Activated CD4-positive, CD25-positive, alpha-beta regulatory T cell treated with anti-CD3 and anti-CD28 coated beads, Interleukin-2, amount 50 U/mL, for 72 hours (primary cell): ENCODE measurements at places on chromosomes 6 and 20.

GRCh38 chr6:94278146-94278545, 858.8 kb upstream of the EPHA7 start:
- DNase-seq: no peak

- no peak for DNase-seq
Observed at GRCh38 chr6:49855221-49855620, 11.1 kb downstream of the CRISP1 start.

GRCh38 chr6:16301511-16301910, 63.1 kb downstream of the GMPR start:
- DNase-seq: no peak

DNA sequence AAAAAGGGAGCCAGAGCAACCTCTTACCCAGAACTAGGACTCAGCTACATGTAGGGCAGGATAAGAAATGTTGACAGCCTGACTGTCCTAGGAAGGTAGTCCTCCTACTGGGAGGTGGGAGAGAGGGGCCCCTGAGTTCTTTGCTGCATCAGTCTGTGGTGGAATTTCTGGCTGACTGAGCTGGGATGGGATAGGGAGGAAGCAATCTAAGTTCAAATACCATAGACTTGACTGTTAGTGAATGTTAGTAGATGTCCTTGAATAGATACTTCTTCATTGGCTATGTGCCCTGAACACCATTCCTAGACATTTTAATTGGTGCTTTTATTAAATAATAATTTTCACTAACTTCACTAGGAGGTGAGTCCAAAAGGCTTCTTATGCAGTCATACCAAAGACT, 1343.6 kb upstream of the CITED2 start:
- DNase-seq: no peak

GRCh38 chr20:55258559-55258958, 746.8 kb downstream of the CBLN4 start:
- DNase-seq: no peak

DNA sequence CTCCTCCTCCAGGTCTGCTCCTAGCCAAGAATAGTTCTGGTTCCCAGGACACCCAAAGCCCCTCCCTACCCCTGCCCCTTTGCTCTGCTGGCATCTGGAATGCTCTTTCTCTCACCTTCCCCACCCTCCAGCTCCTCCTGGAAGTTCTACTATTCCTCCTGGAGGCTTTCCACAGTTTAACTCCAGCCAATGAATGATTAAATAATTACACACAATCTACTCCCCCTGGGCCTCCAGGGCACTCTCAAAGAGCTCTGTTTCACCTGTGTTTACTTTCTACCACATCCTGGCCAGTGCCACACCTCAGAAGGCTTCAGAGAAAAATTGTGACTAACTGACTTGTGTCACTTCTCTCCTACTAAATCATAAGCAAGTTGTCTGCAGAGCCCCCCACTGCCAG, 36.2 kb downstream of the GCM1 start:
- no peak for DNase-seq

- DNase-seq: no peak
Observed at GRCh38 chr6:158452191-158452590, 107.7 kb upstream of the TMEM181 start.

DNA sequence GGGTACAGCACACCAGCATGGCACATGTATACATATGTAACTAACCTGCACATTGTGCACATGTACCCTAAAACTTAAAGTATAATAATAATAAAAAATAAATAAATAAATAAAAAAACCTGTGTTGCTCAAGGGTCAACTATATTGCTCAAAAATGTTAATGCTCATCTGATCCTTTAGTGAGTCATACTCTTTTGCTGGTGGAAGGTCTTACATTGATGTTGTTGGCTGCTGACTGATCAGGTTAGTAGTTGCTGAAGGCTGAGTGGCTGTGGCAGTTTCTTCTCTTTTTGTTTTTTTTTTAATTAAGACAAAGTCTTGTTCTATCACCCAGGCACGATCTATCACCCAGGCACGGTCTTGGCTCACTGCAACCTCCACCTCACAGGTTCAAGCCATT, 29.6 kb upstream of the SMIM26 start:
- DNase-seq: no peak

GRCh38 chr6:129100164-129100563, 217.2 kb downstream of the LAMA2 start:
- DNase-seq: no peak

GRCh38 chr6:37657112-37657886, 40.4 kb downstream of the MDGA1 start:
- no peak for DNase-seq

DNA sequence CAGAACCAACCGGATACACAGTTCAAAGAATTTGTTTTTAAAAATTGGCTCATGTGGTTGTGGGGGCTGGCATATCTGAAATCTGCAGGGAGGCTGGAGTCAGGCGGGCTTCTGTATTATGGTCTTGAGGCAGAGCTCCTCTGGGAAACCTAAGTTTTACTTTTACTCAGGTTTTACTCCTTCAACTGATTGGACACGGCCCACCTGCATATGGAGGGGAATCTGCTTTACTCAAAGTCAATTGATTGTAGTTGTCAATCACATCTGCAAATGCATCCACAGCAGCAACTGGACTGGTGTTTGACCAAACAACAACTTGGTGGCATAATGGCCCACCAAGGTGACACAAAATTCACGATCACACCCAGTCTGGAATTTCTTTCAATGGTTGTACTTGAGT, 103.4 kb downstream of the ERMARD start:
- DNase-seq: no peak

DNA sequence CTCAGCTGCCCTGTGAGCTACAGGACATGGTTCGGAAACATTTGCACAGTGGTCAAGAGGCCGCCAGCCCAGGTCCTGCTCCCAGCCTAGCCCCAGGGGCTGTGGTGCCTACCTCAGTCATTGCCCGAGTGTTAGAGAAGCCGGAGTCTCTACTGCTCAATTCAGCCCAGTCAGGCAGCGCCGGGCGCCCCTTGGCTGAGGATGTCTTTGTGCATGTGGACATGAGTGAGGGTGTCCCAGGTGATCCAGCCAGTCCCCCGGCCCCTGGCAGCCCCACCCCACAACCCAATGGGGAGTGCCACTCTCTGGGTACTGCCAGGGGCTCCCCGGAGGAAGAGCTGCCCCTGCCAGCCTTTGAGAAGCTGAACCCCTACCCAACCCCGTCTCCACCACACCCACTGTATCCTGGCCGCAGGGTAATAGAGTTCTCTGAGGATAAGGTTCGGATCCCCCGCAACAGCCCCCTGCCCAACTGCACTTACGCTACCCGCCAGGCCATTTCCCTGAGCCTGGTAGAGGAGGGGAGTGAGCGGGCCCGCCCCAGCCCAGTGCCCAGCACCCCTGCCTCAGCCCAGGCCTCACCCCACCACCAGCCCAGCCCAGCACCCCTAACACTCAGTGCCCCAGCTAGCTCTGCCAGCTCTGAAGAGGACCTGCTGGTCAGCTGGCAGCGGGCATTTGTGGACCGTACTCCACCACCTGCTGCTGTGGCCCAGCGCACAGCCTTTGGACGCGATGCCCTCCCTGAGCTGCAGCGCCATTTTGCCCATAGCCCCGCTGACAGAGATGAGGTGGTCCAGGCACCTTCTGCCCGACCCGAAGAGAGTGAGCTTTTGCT, 5.2 kb downstream of the LRRC73 start:
- DNase-seq: no peak

DNA sequence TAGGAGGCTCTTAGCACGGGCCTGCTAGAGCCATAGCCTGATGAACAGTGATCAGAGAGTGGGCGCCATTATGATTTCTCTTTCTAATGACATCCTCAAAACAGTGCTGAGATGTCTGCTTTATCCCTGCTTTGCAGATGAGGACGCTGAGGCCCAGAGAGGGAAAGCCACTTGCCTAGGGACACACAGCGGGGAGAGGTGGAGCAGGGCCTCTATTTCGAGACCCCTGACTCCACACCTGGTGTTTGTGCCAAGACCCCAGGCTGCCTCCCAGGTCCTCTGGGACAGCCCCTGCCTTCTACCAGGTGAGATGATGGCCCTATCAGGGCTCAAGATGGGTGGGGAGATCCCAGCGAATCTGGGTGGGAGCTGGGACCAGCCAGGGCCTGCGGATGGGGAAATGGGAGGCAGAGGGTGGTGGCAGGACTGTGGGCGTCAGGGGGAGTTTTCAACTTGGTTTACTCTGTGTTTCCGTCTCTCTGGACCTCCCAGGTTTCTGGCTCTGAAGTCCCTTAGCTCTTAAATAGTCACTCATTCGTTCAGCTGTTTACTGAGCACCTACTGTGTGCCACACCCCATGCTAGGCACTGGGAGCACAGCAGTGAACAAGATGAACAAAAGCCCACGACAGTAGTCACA, 36.7 kb downstream of the SRC start:
- peak; percentile 17 for DNase-seq

GRCh38 chr6:157433678-157434081, 52.7 kb downstream of the ZDHHC14 start:
- DNase-seq: no peak

DNA sequence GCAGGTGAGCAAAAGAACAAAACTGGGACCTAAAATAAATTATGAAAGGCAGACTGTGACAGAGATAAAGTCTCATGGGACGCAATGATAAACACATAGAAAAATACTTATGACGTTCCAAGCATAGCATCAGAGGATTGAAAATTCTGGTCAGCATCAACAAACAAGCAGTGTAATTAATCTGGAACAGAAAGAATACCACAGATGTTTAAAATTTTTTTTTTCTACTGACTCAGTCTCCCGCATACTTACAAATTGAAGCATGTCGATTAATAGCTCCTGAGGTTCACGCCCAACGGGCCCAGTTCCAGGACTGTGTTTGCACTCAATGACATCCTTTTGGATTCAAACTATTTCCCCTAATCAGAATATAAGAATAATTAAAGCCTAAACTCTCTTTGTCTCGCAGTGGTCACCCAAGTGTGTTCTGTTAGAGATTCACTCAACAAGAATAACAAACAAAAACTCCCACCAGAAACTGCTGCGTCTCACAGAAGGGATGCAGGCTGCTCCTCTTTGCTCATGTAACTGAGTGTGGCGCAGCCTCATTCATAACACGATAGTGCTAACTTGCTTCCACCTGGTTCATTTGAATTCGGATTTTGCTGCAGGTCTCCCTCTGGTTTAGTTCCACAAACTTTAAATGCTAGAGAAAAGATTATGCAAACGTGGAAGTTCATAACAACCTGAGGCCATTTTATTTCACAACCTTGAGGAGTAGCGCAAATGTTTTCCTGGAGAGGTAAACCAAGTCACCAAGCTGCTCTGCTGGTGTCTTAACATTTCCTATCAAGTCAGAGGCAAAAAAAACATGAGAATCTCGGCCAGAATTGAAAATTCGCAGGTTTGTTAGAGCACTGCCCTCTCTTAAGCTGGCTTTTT, 69.0 kb upstream of the CITED2 start:
- DNase-seq: no peak

DNA sequence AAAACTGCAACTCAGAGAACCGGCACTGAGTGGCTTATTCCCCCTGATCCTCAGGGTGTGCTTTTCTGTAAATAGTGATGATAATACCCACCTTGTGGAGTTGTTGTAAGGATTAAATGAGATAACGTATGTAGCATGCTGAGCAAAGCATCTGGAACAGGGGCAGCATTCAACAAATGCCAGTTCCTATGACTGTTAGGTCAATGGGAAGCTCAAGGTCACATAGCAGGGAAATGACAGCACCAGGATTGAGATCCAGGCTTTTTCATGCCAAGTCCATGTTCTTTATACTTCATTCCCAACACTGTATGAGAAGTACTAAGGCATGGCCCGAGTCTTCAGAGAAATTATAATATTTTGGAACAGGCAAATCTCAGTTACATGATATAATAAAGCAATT, 5.1 kb downstream of the RCAN2 start:
- no peak for DNase-seq

GRCh38 chr6:129007701-129008373, 124.9 kb downstream of the LAMA2 start:
- no peak for DNase-seq
